ENCODE measurements at places on chromosomes 12 and 14.

DNA sequence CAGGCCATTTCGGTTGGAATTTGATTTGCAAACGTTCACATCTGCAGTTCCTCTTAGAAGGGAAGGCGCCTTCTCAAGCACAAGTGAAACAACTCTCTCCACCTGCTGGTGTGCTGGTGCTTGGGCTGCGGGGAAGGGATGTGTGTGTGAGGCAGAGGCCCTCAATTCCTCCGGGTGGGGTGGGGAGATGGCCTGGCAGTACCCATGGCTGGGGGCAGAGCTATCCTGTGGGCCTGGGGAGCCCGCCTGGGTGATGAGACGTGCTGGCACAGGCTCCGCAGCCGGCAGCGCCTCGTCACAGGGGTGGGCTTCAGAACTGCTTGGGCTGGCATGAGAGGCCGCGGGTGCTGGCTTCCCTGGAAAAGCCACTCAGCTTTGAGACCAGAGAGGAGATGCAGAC is 28.9 kb upstream of the TDRD9 start:
- no peak for DNase-seq

- DNase-seq: no peak
Measured at GRCh38 chr12:83739607-83740006, 1052.9 kb downstream of the TMTC2 start.

DNA sequence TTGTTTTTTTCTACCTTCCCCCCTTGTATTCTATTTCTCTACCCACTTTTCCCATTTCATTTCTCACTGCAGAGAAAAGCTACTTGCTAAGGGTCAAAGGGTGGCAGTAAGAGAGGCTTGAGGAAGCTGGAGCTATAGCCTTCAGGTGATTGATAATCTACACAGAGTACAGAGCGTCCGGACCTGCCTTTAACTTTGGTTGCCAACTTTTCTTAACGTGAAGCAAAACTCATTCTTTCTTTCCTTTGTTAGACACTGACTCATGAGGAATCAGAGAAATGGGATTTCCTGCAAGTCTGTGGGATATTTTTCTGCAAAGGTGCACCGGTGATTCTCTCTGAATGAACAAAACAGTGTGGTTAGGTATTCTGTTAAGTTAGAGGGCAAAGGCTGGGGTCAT is 133.3 kb downstream of the RMST start:
- DNase-seq: no peak

- DNase-seq: no peak
Measured at GRCh38 chr14:91361233-91361811, 56.3 kb downstream of the CCDC88C start.

DNA sequence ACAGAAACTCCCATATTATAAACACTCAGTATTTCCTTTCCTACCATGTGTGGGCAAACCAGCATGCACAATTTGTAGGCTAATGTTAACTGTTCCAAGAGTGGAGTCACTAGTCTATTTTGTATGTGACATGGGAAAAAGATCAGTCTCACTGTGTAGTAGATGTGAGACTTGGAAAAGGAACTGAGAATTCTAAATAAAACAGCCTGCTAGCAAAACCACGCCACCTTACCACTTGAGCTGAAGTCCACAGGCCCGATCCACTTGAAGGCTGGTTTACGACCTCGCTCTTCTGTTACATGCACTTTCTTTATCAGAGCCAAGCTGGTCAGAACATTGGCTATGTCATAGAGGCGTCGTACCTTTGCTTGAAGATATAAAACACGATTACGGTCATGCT is 22.5 kb downstream of the E2F7 start:
- no peak for DNase-seq

GRCh38 chr12:38601949-38602348 is 285.4 kb downstream of the ALG10B start:
- no peak for DNase-seq

DNA sequence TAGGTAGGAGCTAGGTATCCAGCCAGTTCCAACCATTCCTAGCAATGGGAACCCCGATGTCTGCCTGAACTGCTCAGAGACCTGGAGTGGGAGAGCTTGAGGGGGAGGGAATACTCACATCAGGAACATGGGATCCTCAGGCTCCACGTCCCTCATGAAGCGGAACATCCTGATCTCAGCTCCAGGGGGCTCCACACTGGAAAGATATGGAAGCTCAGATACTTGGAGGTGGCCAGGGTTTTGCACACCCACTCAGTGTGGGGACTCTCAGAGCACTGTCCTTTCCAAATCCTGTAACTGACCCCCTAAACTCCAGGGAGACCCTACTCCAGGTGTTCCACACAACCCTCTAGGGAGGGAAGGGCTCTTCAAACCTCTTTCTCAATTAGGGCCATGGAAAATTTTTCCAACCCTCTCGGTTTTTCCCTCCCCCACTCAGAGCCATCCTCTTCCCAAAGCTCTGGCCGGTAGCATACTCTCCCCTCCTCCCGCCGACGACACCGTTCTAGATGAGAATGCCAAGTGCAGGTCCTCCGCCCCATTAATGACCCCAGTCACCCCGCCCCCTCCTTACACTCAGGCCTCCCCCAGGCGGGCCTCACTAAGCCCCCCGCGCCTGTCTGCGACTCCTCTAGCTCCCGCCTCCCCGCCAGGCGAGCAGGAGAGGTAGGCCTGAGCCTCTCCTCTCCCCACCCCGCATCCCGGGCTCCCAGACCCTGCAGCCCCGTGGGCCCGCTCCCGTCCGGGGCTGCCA is 597 bp downstream of the MLF2 start:
- DNase-seq: no peak

DNA sequence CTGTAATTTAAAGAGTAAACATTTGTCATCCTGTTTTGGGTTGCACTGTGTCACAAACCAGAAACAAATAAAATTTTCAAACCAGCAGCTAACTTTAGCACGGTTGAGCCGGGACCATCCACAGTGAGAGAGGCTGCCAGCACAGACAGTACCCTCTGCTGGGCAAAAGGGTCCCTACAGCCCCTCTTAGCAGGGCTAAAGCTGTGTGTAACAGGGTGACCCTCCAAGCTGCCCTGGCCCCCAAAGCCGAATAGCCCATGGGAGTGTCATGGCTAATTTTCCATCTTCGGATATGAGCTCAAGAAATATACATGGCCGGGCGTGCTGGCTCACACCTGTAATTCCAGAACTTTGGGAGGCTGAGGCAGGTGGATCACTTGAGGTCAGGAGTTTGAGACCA is 157.1 kb upstream of the GRIN2B start:
- DNase-seq: no peak

- peak; percentile 34 for DNase-seq
Measured at GRCh38 chr12:125890366-125890905, 825.2 kb downstream of the AACS start.

DNA sequence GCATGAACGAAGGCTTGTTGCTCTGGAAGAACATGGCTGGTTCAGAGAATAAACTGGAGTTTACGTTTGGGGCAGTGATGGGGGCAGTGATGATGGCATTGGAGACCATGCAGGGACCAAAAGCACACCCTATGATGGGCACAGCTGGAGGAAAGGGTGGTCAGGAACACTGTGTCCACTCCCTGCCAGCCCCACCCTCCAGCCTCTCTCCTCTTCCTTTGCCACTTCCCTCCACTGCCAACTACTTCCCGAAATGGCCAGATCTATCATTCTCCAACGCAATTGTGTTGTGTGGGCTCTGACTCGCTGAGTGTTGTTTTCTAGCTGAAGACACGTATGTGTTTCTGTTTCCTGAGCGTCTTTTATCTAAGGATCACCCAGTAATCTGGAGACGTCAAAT is 39.3 kb upstream of the GSG1 start:
- no peak for DNase-seq

- no peak for DNase-seq
Measured at GRCh38 chr14:24250354-24250753, 7.9 kb upstream of the TINF2 start.

DNA sequence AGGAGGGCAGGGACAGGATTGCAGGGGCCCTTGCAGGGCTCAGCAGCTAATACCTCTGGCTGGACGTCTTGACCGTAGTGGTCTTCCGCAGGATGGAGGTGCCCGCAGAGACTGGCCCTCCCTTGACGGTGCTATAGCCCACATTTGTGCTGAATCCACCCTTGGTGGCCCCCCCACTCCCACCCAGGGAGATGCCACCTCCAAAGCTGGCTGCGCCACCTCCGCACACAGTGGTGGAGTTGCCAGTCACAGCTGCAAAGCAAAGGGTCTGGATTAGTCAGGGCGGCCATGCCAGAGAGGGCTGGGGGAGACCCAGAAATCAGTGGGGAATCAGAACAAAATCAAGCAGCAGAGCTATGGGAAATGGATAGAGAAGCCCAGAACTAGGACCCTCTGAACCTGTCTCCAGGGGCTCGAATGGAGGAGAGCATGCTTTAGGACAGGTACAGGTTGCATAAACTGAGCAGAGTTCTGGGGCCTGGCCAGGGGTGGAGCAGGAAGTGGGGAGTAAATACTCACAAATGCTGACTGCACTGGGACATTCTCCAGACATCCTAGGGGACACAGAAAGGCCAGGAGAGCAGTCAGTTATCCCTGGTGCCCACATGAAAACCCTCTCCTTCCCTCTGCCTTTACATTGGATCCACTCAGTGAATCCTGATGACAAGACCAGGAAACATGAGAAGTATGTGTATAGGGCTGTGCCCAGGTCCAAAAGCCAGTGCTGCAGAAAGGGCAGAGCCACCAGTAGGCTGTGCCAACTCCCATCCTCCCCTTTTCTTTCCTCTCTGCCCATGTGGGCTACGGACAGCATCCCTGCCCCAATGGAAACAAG is 8.1 kb upstream of the KRT4 start:
- no peak for DNase-seq

GRCh38 chr14:95319312-95320077 is at the start of gene CLMN:
TSS of gene CLMN (minus strand) at chr14:95319908. CDS start at chr14:95319792, 116 bp downstream.
- DNase-seq: no peak

DNA sequence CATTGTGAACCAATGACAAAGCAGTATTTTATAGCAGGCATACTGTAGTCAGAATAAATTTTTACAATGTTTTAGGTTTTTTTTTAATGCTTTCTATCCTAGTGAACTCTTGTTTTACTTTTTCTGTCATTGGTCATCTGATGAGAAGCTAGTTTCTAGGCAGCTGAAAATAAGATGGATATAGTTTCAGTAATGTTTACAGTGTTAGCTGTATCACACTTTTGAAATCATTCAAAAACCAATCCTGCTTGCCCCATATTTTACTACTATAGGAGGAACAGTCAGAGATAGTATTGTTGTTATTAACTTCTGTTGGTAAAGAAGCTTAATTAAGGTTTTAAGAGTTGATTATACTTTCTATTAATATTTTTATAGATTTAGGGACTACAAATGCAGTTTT is 24.5 kb downstream of the USP15 start:
- DNase-seq: no peak

- no peak for DNase-seq
Measured at GRCh38 chr12:100875771-100876170, 81.2 kb downstream of the ANO4 start.

DNA sequence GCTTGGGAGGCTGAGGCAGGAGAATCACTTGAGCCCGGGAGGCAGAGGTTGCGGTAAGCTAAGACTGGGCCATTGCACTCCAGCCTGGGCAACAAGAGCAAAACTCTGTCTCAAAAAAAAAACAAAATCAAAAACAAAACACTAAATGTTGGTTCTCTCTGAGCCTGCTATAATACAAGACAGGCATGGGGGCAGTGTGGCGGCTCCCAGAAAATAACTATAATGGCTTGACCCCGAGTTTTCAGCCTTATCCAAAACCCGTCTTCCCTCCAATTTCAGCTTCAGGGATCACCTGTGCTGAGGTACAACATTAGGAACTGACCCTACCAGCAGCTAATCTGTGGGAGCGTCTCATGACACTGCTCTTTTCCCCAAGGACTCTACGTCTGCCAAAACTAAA is 862 bp downstream of the SLC7A7 start:
- DNase-seq: no peak

GRCh38 chr12:18165422-18165871 is 75.5 kb upstream of the RERGL start:
- DNase-seq: peak; percentile 7

- no peak for DNase-seq
Measured at GRCh38 chr12:121805171-121806008, 1.6 kb downstream of the SETD1B start.

GRCh38 chr14:37436519-37436918 is 158.5 kb downstream of the FOXA1 start:
- DNase-seq: no peak

- no peak for DNase-seq
Measured at GRCh38 chr12:114933428-114934160, 249.6 kb upstream of the TBX3 start.

DNA sequence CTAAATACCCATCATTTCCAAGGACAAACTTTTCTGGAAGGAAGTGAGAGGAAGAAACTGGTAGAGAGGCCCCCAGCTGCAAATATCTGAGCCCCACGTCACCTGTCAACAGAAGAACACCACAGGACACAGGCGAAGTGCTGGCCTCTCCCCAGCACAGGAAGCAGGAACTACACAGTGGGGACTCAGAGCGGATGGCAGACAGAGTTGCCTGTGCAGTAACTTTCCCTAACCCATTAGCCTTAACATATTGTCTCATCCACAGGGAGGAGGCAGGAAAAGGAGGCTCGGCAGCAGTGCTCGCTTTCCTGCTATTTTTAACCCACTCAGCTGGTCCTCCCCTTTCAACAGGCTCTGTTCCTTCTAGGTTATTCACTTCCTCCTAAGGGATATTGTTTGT is 111.5 kb upstream of the TMPO start:
- DNase-seq: no peak

DNA sequence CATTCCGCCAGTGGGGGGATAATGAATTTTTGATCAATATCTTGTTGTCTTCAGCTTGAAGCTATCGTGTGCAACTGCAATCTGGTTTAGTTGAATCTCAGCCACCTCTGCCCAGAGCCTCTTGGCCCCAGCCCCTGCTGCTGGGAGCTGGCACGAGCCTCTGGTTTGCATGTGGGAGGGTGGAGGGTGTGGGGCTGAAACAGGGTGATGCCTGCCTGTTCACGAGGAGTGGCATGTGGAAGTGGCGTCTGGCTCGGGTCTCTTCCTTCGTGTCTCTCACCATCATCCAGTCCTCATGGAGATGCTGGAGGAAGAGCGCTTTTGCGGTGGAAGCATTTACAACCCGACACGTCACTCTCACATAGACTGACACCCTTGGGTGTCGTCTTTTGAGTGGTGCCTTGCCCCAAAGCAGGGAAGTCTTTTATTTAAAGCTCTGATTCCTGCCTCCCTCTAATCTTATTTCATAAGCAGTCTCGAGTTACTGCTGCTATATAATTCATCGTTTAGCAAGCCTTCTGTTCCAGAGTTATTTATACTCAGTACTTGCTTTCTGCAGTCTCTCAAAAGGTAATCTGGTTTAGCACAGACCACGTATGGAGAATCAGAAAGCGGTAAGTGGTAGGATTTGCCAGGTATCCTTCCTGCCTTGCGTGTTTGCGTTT is 64.5 kb downstream of the AACS start:
- no peak for DNase-seq

DNA sequence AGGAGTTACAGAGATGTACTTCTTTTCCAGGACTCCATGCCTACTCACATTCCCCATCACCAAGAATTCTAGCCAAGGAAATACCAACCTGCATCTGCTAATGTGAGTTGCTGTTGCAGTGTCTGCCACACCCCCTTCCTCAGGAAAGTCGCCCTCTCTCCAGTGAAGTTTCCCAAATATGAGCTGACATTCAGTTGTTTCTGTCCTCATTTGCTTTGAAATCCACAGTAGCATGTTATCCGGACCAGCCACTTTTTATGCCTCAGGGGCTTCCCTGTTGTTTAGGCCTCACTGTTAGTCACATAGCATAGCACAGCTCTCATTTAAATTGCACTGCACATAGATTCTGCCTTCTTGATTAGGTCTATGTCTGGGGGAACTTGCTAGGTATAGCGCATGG is 212.4 kb downstream of the EGLN3 start:
- DNase-seq: no peak

All from pons (tissue), 1 donor.